ENCODE measurements at places on chromosomes 4 and X.

- no peak for DNase-seq
Measured at GRCh38 chr4:145760961-145761929, 81.3 kb downstream of the C4orf51 start.

DNA sequence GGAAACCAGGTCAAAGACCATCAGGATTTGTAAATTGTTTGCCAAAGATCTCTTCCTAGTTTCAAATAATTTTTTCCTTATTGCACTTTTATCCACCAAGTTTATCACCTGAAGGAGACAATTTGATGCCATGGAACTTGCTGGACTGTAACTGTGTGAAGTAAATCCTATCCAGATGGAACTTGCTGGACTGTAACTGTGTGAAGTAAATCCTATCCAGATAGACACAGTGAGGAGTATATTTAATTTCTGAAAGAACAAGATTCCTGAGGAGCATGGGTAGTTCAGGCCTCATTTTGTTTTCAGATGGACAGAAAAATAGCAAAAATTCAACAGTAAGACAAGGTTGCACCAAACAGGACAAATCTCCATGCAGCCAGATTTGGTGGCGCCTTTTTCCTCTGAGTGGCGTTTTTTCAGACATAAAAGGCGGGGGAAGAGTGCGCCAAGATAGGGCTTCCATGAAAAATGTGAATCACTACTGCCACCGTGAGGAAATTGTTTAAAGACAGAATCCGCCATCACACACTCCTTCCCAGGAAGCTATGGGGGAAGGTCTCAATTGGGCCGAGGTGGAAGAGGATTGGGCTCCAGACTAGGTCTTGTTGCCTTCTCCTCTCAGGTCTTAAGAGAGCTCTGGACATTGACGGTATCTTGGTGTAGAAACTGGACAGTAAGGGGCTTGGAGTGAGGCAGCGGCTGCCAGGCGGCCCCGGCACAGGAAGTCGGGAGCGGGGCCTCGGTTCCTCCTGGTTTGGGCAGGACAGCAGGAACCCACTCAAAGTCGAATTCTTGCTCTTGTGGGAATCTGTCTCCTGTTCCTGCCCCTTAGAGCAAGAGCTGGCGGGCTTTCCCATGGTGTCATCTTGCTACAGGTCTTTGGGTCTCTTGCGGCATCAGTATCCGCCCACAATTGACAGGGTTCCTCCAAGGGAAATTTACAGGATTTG lies 234.7 kb downstream of the OR13H1 start:
- DNase-seq = no peak

- DNase-seq = no peak
Measured at GRCh38 chr4:1105067-1105466, 8.3 kb downstream of the RNF212 start.

DNA sequence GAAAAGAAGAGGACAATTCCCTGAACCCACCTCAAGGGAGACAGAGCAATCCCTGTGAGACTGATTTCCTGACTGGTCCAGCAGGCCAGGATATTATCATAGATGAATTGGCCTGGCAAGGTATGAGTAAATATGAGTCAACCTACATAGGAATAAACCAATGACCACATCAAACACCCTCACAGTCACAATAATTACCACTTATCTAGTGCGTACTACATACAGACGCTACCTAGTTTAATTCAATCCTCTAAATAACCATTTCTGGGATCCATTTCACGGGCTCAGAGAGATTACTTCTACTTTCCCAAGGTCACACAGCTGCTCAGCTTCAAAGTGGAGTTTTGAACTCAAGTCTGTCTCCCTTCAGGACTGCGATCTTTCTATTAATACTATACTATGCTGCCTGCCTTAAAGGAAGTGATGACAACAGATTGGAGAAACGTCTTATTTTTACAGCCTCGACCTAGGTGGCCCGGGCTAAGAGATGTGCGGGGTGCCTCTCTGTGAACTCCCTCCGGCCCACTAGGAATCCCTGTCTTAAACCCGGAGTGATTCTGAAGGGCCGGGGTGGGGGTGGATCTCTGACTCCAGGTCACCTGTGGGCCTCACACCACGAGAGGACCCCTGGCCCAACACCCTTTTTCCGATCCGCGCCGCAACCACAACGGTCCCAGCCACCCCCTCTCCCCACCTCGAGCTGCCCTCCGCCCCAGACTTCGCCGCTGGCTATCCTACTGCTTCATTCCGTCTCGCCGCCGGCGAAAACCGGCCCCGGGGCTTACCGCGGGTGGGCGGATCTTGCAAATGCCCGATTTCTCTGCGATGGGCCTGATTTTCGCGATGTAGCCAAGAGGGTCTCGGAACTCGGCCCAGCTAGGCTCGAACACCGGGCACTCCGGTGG lies 800 bp downstream of the KDM5C start:
- DNase-seq = no peak

GRCh38 chrX:110172215-110172614 lies 145.7 kb downstream of the AMMECR1 start:
- DNase-seq = no peak

DNA sequence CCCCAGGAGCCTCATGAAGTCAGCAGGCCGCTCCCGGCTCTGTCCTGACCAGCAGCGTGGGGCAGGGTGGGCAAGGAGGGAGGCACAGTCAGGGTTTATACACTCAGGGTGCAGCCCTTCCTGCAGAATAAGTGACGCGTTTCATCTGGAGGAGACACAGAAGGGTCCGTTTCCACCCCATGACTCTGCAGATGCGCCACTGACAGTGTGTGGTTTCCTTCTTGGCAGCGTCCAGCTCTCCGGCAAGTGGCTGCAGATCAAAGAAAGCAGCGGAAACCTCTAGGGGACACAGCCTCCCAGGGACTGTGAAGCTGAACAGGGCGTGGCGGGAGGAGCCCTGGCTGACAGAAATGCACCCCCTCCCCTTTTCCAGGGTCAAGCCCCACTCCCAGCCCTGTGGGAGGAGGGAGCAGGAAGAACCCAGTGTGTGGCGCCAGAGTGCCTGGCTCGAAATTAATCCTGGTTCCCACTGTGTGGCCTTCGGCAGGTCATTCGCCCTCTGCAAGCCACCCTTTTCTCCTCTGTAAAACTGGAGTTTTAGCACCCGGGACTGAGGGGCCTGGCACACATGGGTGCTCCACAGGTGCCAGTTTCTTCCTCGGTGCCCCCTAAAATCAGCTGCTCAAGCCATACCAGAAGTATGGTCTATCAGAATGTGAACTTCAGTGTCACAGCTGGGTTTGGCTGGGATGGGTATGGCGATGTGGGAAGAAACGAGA lies 17.3 kb upstream of the TBC1D14 start:
- DNase-seq = no peak

- no peak for DNase-seq
Measured at GRCh38 chr4:166827167-166827566, 407.1 kb downstream of the SPOCK3 start.

DNA sequence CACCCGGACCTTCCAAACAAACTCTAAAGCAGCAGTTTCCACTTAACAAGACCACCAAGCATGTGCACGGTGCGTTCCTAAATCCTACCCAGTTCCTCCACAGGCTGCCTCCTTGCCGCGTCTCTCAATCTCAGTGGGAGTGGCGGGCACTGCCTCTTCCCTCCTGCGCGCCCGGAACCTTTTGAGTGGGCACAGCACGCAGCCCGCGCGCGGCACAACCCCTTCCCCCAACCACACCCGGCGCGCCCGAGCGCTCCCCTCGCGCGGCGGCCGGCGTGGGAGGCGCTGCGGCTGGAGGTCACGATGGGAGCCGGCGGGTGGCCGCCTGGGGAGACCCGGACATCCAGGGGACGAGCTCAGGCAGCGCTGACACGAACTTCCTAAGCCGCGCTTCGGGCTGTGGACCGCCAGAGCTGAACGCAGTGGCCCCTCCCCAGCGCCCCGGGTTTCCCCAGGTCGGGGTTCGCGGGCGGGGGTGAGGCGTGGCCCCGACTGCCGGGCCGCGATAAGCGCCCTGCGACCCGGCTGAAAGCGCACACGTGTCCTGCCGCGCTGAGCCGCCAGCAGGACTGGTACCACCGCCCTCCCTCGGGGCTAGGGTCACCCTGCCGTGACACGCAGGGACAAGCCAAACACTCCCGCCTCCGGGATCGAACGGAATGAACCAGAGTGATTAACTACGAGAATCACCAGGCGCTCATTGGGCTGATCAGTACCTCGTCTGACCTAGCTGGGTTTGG lies at the start of gene ABCG2:
Gene ABCG2, minus strand, starts transcription at position 151 of the 740 bp plus-strand sequence. CDS start 18,644 bp downstream, outside the sequence.
- DNase-seq = no peak

Measured in skin of body (tissue), 3 donors.